NCI-H2107 (cell line): ENCODE measurements at places on chromosomes 16 and 17.

GRCh38 chr16:28951410-28951943 lies 740 bp downstream of the NFATC2IP start:
- DNase-seq: no peak

DNA sequence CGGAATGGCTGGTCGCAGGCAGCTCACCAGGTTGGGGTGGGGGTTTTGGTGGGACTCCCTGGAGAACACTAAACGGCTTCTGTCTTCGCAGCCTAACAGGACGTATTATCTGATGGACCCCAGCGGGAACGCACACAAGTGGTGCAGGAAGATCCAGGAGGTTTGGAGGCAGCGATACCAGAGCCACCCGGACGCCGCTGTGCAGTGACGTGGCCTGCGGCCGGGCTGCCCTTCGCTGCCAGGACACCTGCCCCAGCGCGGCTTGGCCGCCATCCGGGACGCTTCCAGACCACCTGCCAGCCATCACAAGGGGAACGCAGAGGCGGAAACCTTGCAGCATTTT lies 59.7 kb downstream of the PDPK1 start:
- no peak for DNase-seq

DNA sequence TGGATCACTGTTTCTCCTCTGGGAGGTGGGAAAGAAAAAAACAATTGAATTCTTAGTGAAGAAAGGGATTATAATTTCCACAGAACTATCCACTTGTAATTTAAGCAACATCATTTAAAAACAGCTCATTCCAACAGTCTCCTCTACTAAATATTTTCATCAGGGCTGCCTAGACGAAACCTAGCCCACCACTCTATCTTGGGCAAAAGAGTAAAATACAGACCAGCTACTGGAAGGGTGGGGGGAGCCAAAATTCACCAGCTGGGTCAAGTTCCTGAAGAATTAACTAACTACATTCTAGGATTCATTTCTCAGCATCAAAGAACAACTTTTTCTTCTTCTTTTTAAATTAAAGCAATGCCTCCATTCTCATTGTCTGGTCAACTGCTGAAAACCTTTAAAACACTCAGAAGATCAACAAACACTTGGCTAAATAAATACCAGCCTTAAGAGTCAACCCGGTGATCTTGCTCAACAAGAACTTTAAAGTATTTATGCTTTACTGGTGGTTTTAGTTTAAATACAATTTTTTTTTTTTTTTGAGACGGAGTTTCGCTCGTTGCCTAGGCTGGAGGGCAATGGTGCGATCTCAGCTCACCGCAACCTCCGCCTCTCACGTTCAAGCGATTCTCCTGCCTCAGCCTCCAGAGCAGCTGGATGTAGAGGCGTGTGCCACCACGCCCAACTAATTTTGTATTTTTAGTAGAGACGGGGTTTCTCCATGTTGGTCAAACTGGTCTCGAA lies 25.2 kb downstream of the KANSL1 start:
- DNase-seq: no peak

DNA sequence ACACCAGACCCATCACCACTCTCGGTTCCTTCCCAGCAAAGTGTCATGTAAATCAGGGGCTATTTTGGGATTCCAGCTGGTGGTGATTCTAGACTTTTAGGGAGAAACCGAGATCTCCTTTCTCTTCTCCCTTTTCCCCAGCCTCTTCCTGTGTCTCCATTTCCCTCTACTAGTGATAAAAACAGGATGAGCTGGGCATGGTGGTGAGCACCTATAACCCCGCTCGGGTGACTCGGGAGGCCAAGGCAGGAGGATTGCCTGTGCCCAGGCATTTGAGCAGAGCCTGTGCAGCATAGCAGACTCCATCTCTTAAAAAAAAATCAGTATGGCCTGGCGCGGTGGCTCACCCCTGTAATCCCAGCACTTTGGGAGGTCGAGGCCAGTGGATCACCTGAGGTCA lies 6.1 kb downstream of the TBX21 start:
- no peak for DNase-seq

GRCh38 chr16:70778901-70779309 lies 22.1 kb downstream of the VAC14 start:
- no peak for DNase-seq

DNA sequence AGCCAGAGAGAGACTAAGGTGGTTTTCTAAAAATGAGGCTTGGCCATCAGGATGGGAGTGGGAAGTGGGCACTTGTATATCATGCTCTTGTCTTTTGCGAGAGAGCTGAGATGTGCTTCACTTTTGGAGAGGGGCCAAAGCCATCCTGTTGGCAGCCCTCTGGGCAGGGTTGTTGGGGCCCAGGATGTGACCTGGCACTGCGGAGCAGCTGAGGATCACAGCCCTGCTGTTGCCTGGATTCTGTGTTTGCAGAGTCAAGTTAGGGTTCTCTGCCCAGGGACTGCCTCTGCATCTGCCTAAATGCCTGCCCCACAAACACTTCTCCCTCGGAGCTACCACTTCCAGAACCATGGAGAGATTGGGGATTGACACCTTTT lies 71.2 kb downstream of the PLD6 start:
- DNase-seq: no peak

DNA sequence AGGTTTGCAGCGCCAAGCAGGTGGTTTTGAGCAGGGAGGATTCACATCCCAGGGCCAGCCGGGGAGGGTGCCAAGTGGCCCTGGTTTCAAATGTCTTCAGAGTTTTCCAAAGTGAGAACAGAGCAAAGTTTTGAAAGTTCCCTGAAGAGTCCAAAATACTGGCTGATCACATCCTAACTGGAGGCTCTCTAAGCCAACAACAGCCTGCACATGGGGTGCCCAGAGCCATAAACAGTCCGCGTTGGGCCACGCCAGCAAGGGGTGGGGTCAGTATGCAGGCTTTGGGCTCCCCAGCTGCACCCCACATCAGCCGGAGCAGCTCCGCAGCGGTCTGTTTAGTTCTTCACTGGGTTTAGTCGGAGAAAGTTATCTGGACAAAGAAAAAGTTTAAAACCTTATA lies 150.9 kb downstream of the C16orf95 start:
- no peak for DNase-seq

DNA sequence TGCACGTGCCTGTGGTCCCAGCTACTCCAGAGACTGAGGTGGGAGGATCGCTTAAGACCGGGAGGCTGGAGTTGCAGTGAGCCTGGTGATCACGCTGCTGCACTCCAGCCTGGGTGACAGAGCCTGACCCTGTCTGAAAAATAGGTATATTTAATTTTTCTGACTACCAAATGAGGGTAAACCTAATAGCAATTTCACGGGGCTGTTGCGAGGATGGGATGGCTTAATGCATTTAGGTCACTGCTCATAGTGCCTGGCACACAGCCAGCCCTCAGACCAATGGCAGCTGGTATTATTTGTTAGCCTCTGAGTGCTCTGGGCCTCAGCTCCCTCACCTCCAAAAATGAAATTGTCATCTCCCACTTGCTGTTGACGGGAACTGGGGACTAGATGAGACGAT lies 5.9 kb upstream of the CDIP1 start:
- DNase-seq: no peak

- no peak for DNase-seq
These were observed 21.2 kb upstream of the LGALS9 start for GRCh38 chr17:27609611-27610303.

DNA sequence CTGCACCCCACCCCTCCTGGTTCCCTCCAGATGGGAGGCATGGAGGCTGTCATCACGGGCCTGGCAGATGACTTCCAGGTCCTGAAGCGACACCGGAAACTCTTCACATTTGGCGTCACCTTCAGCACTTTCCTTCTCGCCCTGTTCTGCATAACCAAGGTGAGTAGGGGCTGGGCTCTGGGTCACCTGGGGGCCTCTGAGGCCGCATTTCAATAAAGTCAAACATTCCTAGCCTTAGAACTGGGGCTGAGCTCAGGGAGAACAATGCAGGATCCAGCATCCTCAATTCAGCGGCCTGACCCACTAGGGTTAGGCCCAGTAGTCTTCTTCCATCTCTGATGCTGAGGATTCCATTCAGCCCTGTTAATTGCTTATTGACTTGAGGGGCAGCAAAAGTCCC lies 42.1 kb downstream of the SLC6A2 start:
- no peak for DNase-seq

- DNase-seq: no peak
These were observed 60.3 kb downstream of the GRIN2A start for GRCh38 chr16:10121897-10122425.

DNA sequence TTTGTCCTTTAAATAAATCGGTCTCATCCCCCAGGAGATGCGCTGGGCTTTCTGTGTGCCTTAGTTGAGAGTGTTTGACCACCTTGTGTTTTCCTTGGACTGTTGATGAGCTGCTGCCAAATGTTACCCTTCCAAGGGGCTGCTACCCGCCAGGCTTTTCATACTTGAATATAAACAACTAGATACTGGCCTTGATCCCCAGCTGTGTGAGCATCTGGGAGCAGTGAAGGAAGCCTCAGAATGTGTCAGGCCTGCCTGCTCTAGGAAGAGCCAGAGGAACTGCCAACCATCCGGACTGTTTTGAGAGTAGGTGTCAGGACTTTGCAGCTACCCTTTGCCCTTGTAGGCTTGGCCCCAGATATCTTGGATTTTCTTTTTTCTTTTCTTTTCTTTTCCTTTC lies 57.8 kb downstream of the LDHD start:
- no peak for DNase-seq

DNA sequence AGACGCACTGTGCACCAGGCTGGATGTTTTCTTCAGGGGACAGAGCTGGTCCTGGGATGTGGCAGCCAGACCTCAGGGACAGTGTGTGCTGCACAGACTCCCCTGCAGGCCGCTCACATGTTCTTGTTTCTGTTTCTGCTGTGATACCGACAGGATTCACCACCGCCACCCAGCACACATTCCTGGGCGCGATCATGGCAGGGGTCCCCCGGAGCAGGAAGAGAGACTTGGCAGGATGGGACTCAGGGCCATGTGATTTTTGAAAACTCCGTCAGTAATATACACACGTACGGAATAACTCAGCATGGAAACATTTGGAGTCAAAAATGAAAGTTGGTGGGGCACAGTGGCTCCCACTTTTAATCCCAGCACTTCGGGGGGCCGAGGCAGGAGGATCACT lies 79.0 kb downstream of the HAPSTR1 start:
- no peak for DNase-seq

- DNase-seq: no peak
These were observed 14.3 kb upstream of the TCF25 start for GRCh38 chr16:89858973-89859614.

- DNase-seq: no peak
These were observed 5.0 kb downstream of the ABHD15 start for GRCh38 chr17:29561554-29562517.

- DNase-seq: no peak
These were observed 237.6 kb downstream of the TANC2 start for GRCh38 chr17:63203652-63204051.

DNA sequence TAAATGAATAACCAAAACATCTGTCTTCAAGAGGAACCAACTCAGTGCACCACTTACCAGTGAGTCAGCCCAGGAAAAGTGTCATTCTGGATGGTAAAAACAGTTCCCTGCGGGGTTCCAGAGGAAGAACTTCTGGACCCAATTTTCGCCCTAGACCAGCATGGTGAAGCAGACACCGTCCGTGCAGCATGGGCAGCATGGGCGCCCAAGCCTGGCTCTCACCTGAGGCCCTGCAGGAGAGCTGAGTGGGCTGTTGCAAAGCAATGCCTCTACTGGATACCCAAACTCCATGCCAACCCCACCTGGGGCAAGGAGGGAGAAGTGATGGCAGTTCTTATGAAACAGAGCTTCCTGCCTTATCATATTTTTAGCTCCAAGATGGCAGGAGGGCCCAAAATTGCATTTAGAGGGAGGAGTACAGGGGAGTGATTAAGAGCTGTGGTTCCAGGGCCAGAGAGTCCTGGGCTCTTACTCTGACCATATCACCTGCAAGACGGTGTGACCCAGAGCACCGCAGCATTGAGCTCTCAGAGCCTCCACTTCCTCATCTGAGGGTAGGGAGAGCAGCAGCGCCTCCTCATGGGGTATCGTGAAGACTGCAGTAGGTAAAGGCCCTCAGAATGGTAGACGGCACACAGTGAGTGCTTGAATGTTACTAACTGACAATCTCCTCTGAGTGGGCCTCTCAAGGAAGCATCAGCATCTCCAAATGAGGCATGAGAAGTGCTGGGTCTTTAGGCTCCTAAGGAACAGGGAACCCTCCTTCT lies 16.6 kb upstream of the INPP5K start:
- no peak for DNase-seq

DNA sequence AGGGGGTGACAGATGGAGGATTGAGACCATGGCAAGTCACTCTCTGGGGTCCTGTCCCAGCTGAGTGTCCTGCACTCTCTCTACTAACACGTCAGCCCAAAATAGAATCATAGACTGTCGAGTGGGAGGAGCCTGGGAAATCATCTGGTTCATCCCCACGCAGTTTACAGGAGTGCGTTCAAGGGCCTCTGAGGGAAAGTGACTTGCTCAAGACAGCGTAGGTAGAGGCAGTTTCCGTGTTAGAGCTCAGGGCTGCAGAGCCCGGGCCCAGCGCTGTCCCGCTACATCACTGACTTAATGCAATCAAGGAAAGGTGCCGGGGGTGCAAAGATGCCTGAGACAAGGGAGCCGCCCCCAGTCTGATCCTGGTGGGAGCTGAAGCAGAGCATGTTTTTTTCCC lies 10.3 kb downstream of the GSG1L2 start:
- DNase-seq: no peak

GRCh38 chr16:3101841-3102470 lies 2.9 kb upstream of the ZSCAN10 start:
- DNase-seq: no peak

DNA sequence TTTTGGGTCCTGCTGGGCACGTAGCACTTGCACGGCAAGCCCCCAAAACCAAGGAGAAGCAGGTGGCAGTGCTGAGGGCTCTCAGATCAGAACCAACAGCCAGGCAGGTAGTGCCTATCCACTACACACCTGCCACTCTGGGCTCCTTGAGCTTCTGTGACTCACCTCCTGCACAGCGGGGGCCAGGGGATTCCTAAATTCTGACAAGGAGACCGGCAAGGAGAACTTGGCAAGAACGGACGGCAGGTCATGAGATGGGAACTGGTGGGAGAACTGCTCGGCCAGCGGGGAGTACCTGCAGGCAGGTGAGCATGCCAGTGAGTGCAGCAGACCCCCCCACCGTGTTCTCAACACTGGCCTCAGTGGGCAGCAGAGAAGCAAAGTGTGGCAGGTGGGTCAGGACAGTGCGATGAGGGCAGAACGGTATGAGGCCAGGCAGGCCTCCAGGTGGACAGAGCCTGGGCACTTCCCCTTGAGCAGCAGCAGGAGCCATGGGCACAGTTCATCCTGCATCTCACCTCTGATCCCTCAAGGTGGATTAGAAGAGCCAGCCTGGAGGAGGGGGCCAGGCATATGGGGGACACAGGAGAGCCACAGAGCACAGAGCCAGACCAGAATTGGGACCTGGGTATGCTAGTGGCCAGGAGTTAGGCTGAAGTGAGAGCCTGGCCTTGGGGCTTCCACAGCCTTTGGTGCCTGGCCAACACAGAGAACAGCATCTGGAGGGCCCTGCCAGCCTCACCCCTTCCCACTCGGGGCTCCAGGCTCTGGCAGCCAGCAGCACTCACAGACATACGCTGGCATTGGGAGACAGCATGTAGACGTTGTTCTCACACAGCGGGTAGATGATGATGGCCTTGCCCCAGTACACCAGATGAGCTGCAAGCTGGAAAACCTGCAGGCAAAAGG lies 14.7 kb downstream of the MPG start:
- DNase-seq: no peak
